ENCODE measurements at places on chromosomes 2 and 18.

DNA sequence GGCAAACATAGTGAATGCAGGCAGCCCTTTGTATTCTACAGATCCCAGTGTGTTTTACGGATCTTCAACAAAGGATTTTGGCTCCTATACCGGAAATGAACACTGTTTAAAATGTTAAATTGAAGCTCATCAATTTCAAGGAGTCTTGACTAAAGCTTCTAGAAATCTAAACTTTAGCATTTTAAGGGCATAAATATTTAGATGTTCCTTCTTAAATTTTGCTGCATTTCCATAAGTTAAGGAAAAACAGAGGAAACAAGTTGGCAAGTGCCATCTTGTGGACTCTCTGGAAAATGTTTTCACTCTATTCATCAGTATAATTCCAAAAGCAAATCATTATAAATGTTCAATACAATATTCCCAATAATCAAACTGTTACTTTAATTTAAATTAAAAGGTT, 19.6 kb downstream of the CHN1 start:
- DNase-seq, result no peak

- no peak for DNase-seq
These were observed 205.5 kb upstream of the SESTD1 start for GRCh38 chr2:179470089-179470488.

- no peak for DNase-seq
These were observed 11.4 kb downstream of the WDSUB1 start for GRCh38 chr2:159275111-159275510.

DNA sequence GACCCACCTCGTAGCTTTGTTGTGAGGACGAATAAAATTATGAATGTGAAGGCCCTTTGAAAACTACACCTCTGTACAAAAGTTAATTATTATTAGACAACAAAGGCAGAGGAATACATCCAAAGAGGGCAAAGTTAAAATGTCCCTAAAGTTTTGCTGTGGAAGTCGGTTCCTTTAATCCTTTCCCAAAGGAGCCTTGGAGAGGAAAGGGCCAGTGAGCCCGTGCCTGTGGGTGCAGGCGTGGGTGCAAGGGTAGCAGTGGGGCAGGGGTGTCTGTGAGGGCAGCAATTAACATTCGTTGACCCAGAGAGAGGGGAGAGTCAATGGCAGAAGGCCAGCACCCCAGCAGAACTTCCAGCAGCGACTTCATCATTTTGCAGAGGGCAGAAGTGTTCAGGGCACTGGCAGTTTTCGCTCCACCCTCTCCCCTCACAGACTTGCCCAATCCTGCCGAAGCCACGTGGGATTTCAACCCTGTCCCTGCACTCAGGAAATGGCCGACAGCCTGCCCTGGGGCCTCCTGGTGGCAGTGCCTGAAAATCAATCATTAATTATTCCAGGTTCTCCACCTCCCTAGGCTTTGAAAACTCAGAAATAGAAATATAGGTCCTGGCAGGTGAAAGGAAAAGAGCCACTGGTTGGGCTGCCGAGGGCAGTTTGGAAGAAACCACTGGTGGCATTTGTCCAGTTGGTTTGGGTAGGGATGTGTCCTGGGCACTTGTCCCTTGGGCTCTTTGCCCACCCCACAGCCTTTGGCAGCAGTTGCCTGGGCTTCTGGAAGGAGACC, 4.2 kb upstream of the PAX8 start:
- DNase-seq, result peak; percentile 19

DNA sequence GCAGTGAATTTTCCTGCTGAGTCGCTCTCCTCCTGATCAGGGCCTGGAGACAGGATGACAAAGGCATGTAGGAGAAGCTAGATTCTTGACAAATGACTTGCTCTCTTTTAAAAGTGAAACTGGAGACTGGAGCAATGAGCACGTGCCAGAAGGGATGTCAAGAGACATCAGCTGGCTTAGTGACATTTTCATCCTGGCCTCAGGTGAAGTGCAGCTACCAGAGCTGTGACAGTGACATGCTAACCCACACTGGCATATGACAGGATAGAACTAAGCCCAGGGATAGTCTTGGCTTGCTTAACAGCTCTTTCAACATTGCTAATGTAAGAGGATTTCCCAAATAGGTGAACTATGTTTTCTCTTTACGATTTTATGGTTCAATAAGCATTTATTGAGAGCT, 757.5 kb upstream of the DDX18 start:
- no peak for DNase-seq

DNA sequence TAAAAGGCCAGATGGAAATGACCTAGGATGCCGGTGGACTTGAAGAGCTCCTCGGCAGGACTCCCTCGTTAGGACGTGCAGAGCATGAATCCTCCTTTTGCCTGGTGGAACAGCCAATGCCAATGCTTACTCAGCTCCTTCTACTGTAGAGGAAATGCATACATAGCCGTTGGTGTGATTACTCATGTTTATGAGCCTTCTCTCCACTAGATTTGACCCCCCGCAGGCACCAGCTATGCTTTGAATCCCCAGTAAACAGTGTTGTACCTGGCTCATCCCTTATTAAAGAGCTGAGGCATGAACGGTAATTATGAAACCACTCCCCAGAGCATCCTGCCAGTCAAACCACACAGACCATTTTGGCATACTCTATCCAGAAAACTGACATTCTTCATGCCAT, 172.8 kb downstream of the ANTXR1 start:
- no peak for DNase-seq

- DNase-seq, result peak; percentile 13
These were observed 97.2 kb downstream of the AGPS start for GRCh38 chr2:177489719-177490301.

GRCh38 chr2:165239230-165239629, at the start of gene SCN2A:
Gene SCN2A, plus strand, starts transcription at chr2:165239414. Its CDS starts 56,410 bp downstream, at chr2:165295824.
- no peak for DNase-seq
